ENCODE measurements at places on chromosomes 1 and 21. TPM values are rescaled to one million over a fixed set of nuclear protein-coding genes. Genes with fewer than 3 reads are reported as not detected.

MYOM3 gene
- total RNA-seq, result 1.0 TPM

FBXO2 gene
- total RNA-seq, result 54.9 TPM

HORMAD1 gene
- not detected for total RNA-seq

CFHR2 gene
- not detected for total RNA-seq

CD1E gene
- total RNA-seq, result not detected

TMEM82 gene
- total RNA-seq, result not detected

EDARADD gene
- total RNA-seq, result 2.2 TPM

DNA sequence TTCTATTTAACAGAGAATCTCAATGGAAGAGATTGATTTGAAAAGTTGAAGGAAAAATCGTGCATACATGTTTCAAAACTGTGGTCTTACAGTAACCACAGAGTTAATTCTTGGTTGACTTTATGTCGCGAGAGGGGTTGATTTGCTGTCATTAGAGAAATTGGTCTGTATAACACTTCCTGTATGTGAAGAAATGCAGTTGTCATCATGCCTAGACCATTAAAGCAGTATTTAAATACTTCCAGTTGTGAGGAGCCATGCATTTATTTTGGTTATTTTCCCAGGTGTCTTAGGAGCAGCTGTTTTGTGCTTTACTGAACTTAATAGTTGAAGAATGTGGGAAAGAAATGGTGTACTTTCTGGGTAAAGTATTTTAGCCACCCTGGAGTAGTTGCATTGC is 76.2 kb downstream of the NFIA start:
- DNase-seq, result no peak
- no peaks in the 10 kb centered on the region for H3K27me3 ChIP-seq
- H3K27ac ChIP-seq, result no peak overlapping the region
- no peak overlapping the region for H3K4me3 ChIP-seq

GRCh38 chr1:108600504-108600903 is 40.6 kb downstream of the EEIG2 start:
- H3K27ac ChIP-seq, result no peak overlapping the region
- H3K27me3 ChIP-seq, result no peaks in the 10 kb centered on the region

DNA sequence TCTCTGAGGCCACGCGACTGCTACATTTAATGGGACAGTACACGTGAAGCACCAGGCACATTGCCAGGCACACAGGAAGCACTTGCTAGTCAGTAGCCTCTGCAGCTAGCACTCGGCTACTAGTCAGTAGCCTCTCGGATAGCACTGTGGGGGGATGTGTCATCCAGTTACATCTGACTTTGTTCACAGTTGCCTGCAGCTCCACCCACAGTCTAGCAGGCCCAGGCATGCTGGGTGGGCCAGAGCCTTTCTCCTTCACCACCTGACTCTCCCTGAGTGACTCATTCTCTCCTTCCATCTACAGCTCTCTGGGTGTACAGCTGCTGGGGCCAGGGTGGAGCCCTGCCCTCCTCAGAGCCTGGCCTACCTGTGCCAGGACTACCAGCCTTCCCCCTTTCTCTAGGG is 51.5 kb downstream of the PTPRF start:
- H3K27ac ChIP-seq, result peak overlapping the region; percentile 41
- H3K27me3 ChIP-seq, result no peaks in the 10 kb centered on the region
- peaks cover 7% of the 10 kb centered on the region for H3K36me3 ChIP-seq
- no peak overlapping the region for H3K4me3 ChIP-seq
- peaks cover 12% of the 10 kb centered on the region for H3K4me1 ChIP-seq

DNA sequence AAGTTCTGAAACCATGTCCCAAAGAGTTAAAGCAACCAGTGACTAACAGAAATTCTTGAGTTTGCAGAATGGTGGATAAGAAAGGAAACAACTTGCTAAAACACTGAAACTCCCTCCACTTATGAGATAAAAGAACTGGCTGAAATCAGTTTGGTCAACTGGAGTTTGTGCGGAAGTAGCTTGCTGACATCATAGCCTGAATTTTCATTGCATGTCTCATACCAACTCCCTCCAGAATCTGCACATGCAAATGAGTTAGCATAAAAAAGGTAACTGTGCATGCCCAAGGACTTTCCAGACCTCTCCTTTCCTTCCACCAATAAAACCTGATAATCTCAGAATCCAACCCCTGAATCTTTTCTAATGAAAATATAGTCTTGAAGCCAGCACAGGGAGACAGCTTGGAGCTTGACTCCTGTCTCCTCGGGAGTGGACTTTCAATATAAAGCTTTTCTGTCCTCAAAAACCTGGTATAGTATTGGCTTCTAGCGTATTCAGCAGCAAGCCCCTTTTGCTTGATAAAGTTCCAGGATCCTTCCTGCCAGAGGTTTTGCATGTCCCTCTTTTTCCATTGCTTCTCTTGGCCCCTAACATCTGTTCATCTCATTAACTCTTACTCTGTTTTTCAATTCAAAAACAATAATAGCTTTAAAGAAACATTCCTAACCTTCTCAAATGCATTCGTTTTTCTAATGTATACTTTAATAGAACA is 785.8 kb upstream of the ADGRL4 start:
- H3K36me3 ChIP-seq, result no peaks in the 10 kb centered on the region
- no peaks in the 10 kb centered on the region for H3K4me1 ChIP-seq
- no peaks in the 10 kb centered on the region for H3K27me3 ChIP-seq
- no peak overlapping the region for H3K27ac ChIP-seq
- peak; percentile 85 for DNase-seq
- H3K4me3 ChIP-seq, result no peak overlapping the region

DNA sequence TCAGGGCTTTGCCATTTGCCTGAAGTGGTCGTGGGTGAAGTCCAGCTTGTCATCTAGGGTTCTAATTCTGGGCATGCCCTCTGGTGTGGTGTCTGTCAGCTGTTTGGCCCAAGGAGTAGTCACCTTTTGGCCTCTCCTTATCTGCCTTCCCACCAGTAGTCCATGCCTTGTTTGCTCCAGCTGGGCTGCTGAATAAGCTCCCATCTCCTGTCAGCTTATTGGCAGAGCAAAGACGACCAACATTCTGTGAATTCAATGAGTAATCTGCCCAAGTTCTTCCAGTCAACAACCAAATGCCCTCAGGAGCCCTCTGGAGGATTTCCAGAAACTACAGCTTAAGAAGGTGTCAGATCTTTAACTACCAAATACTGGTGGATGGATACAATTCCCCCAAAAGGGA is 7.0 kb downstream of the BCAN start:
- peaks cover 70% of the 10 kb centered on the region for H3K27me3 ChIP-seq
- H3K4me3 ChIP-seq, result no peak overlapping the region

DNA sequence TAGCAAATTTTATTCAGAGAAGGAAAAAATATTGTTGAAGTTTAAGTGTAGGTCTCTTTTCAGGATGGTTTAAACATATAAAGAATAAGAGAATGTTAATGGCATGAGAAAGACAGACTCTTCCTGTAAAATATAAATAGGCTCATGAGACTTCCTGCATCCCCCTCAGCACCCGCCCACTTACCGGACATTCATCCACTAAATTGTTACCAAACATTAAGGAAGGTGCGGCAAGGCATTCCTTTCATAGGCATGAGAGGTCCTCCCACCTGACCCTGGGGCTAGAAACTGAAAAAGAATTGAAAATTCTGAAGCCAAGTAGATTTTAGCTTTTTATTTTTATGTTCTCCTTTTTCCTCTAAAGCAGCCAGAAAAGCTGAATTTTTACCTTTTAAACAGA is 10.6 kb upstream of the USP1 start:
- H3K27ac ChIP-seq, result no peak overlapping the region
- no peaks in the 10 kb centered on the region for H3K27me3 ChIP-seq
- DNase-seq, result no peak
- H3K36me3 ChIP-seq, result no peaks in the 10 kb centered on the region
- H3K4me3 ChIP-seq, result no peak overlapping the region

DNA sequence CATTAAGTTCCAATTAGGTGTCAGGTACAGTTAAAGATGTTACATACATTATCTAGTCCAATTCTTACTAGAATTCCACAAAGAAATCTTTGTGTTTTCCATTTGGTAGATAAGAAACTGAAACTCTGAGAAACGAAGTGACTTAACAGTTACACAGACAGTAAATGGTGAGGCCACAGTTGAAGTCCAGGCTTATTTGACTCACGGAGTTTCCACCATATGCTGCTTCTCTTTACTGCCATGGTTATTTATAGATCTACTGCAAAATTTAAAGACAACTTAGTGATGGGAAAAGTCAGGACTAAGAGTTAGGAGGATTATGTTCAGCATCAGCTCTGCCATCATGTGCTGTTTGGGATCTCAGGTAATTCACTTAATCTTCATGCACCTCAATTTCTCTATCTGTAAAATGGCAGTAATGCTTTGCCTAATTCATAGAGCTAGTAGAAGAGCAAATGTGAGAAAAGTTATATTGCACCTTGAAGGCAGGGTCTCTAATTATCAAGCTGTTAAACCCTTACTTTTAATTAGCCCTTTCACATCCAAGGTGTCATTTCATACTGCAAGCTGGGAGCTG is 26.2 kb upstream of the SAMSN1 start:
- H3K36me3 ChIP-seq, result no peaks in the 10 kb centered on the region
- no peak overlapping the region for H3K27ac ChIP-seq
- no peaks in the 10 kb centered on the region for H3K4me1 ChIP-seq

GRCh38 chr1:68347415-68347814 is 102.3 kb downstream of the RPE65 start:
- H3K27me3 ChIP-seq, result no peaks in the 10 kb centered on the region
- H3K4me1 ChIP-seq, result no peaks in the 10 kb centered on the region
- H3K4me3 ChIP-seq, result no peak overlapping the region
- no peak for DNase-seq

DNA sequence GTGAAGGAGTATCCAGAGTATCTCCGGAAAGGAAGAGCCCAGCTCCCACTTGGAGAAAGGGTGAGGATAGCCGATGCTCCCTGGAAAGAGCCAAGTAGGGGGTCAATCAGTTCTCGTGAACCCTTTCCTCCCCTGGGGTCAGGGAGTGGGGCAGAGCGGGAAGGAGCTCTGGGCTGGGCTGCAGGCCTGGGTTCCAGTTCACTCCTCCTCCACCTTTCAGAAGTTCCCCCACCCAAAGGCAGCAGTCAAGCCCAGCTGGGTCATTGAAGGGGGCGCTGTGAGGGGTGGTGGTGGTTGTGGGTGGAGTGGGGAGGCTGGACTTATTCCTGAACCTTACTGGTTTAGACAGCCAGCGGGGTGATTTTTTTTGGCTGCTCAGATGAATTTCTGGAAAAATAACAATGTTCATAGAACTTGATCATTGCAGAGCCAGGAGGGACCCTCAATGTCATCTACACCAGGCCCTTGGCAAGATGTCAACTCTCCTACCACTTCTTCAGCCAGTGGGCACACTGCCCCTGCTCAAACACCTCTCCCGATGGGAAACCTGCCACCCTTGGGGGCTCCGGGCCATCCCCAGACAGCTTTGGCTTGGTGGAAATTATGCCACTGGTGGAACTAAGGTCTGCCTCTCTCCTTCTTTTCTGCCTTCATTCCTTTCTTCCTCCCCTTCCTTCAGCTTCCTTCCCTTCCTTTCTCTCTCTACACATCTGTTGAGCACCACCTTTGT is 235.8 kb downstream of the TRABD2B start:
- DNase-seq, result no peak
- H3K27me3 ChIP-seq, result peaks cover 7% of the 10 kb centered on the region
- H3K4me1 ChIP-seq, result no peaks in the 10 kb centered on the region
- H3K27ac ChIP-seq, result no peak overlapping the region

DNA sequence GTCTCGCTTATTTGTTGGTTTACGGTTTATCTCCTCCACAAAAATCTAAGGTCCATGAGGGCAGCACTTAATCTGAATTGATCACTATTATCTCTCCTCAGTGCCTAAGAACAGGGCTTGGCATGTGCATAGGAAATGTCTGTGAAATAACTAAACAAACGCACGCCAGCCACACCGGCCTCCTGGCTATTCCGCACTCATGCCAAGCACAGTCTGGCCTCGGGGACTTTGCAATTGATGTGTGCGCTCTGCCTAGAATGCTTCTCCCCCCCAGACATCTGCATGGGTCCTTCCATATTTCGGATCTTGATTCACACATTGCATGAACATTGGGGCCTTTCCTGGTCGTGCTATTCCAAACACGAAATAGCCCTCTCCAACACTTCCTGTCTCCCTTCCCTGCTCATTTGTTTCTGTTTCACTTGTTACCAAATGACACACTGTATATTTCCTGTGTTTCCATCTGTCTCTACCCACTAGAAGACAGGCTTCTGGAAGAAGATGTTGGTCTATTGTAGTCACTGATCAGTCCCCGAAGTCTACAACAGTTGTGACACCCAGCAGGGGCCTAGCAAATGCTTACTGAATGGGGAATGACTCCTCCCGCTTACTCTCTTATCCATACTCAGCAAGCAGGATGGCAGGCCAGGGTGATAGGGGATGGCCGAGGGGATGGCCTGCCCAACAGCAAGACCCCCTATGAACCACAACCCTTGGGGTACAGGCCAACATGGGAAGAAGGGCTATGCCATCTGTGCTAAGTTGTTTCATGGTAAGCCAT is 93.9 kb downstream of the GLIS1 start:
- no peak for DNase-seq
- H3K4me3 ChIP-seq, result no peak overlapping the region
- no peaks in the 10 kb centered on the region for H3K36me3 ChIP-seq

DNA sequence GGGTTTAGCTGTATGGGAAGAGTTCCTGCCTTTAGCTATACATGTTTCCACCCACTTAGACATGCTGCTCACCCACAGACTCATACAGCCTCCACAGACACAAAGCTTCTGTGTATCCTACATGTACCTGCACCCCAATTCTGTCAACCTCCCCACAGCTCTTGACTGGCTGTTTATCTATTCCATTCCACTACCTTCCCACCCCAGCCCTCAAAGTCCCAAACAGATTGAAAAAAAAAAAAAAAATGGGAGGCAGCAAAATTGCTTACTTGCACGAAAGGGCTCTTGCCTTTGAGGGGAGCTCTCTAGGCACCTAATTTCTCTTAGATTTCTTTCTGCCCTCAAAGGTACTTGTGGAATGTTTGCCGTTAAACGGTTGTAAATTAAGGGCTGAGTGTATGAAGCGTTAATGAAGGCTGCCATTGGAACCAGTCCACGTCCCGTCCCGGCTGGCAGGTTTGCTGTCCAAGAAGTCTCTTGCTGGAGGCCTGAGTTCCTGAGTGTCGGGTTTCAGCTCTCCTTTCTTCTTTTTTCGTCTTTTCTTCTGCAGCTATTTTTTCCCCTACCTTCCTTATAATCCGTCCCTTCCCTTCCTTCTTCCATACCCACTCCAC is 43.6 kb downstream of the PBX1 start:
- no peaks in the 10 kb centered on the region for H3K36me3 ChIP-seq
- no peaks in the 10 kb centered on the region for H3K27me3 ChIP-seq
- peaks cover 18% of the 10 kb centered on the region for H3K4me1 ChIP-seq

DNA sequence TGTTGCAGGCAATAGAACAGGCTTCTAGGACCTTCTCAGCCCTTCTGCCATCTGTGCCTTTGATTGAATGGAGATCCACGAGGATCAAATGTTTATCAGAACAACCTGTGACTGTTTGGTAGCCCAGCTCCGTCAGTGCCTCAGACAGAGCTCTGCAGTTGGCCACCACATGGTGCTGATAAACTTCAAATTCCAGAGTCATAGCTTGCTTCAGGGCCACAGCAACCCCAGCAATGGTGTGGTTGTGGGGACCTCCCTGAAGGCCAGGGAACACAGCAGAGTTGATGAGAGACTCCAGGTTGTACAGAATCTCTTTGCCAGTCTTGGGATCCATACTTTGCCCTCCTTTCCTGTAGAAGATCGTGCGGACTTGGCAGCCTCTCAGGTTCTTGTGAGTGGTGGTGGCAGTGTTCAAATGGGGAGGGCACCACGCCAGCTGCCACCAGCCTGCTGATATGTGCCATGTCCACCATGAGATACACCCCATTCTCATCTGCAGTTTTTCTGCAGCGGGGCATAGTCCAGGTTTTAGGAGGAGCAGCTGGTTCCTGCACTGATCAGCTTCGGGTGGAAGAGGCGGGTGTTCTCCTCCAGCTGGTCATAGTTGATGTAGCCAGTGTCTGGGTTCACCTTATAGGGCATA is 82.9 kb upstream of the ARTN start:
- H3K36me3 ChIP-seq, result no peaks in the 10 kb centered on the region
- no peak overlapping the region for H3K4me3 ChIP-seq
- H3K27me3 ChIP-seq, result no peaks in the 10 kb centered on the region
- H3K27ac ChIP-seq, result no peak overlapping the region
- DNase-seq, result no peak
